ENCODE measurements at places on chromosomes 5 and 9.

DNA sequence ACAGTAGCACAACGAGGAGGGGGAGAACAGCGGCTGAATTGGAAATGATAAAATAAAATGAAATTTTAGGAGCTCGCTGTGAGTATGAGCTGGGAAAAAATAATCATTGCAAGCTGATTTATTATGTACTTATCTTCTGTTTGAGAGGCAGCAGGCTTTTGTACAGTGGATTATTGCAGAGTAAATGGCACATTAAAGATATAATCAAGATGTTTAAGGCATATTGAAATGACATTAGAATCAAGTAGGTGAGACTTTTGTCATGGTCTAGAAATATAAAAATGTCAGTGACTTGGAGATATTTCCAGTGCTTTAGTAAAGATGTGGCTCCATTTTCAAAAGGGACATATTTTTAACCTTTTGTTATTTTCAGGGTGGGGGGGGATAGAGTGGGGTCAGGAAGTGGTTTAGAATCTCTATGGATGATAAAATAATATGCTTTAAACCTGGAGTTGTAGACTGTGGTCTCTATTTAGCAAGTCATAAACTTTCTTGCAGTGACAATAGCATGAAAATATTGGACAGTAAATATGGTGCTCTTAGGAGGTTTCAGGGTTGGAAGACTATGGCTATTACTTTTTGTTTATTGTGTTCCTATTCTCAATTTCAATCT is 46.8 kb downstream of the PTTG1 start:
- no peak for DNase-seq

- no peak for DNase-seq
Measured at GRCh38 chr5:137847687-137848086, 20.0 kb upstream of the MYOT start.

GRCh38 chr9:37745970-37746369 is 7.6 kb upstream of the TRMT10B start:
- no peak for DNase-seq

- no peak for DNase-seq
Measured at GRCh38 chr9:21549890-21550289, 67.8 kb upstream of the IFNE start.

GRCh38 chr5:73486119-73486899 is 11.9 kb upstream of the BTF3 start:
- no peak for DNase-seq

GRCh38 chr5:170300361-170301013 is 2.9 kb upstream of the LCP2 start:
- no peak for DNase-seq

- DNase-seq = no peak
Measured at GRCh38 chr9:14057368-14058324, 256.3 kb downstream of the NFIB start.

DNA sequence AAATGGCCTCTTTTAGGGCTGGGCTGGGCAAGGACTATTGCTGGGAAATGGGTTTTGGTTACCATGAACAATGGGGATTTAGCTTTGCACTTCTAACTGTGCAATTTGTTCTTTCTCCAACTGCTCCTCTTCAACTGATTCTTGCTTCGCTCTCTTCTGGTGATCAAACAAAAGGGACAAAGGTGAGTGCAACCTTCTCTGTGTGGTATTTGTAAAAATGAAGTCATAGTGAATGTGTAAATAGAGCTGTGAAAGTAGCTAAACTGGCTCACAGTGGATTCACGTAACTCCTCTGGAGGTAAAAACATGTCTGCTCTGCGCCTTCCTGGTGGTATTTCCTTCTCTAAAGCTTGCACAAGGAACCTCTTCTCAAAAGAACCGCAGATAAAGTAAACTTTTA is 20.9 kb upstream of the SPINK14 start:
- no peak for DNase-seq

DNA sequence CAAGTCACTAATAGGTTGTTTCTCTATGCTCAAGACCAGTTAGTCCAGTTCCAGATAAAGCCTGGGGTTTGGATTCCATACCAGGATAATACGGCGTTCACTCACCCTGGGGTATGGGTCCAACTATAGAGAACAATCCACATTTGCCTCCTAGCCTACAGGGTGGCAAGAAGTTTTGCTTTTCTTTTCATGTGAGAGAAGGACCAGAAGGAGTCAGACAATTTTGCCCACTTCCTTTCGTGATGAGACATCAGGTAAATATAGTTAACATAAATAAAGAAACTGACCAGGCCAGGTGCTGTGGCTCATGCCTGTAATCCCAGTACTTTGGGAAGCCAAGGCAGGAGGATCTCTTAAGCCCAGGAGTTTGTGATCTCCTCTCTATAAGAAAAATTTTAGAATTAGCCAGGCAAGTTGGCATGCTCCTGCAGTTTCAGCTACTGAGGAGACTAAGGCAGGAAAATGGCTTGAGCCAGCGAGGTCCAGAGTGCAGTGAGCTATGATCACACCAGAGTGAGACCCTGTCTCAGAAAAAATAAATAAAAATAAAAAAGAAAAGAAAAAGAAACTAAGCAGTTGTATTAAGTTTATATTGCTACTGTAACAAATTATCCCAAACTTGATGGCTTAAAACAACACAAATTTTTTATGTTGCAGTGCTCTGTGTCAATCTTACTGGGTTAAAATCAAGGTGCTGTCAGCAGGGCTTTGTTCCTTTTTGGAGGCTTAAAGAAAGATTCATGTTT is 7.5 kb upstream of the REEP5 start:
- DNase-seq = no peak

DNA sequence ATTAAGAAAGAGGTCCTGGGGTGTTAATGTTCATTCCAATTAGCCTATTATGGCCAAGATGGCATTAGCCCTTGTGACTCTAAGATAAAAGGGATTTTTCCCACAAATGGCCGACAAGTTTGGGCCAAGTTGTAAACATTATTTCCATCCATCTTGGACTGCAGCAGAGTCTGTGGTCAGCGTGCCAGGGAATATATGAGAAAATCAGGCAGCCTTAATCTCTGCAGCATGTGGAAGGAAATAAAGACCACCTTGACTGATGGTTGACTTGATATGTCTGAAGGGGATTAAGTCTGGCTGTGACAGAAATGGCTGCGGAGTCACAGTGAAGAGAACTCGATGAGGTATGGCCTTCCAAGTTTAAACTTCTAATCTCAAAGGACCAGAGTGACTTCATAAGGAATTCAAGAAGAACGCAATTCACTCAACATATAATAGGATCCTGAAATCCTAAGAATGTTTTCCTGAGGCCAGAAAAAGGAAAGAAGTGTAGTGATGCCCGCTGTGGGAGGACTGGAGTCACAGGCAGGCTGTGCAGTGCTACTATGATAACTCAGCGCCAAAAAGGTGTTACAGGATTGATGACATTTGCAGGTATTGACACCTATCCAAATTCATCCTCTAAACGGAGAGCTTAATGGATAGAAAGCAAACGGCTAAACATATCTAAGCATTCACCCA is 287.1 kb downstream of the SEC61B start:
- no peak for DNase-seq

DNA sequence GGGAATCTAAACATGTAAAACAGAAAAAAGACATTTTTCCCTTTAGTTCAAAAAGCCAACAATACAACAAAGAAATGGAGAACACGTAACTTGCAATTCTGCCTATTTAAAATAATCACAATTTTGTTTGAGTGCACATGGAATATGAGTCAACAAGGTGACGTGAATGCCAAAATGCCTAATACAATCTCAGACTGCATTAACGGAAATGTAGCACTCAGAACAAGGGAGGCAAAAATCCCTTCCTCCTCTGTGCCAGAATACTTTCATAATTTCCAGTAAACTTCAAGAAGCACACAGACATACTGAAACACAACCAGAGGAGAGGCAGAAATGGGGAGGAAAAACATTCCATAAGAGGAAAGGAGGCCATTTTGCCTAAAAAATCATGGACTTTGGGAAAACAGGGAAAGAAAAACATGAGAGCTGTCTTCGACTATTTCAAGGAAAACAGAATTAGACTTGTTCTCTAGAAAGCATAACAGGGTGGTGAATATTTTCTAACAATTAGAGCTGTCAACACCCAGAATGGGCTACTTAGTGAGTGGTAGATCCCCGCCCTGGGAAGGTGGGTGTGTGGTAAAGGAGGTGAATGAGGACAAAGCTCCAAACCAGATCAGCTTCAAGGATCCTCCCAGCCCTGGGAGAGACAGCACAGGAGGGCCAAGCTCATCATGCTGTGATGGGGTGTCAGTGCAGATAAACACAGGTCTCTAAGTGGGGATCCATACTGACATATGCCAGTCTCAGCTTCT is 48.2 kb downstream of the ABCA1 start:
- DNase-seq = no peak

GRCh38 chr5:101435768-101436167 is 532.7 kb upstream of the ST8SIA4 start:
- DNase-seq = no peak

GRCh38 chr9:129484352-129485000 is 136.4 kb downstream of the C9orf50 start:
- no peak for DNase-seq

GRCh38 chr5:83919071-83920041 is 198.7 kb upstream of the HAPLN1 start:
- no peak for DNase-seq

- no peak for DNase-seq
Measured at GRCh38 chr5:170738840-170739239, 44.7 kb upstream of the GABRP start.

- no peak for DNase-seq
Measured at GRCh38 chr5:54616031-54616430, 98.5 kb downstream of the SNX18 start.

GRCh38 chr9:89508951-89509615 is 11.2 kb upstream of the SEMA4D start:
- no peak for DNase-seq

GRCh38 chr9:106795031-106795430 is 67.9 kb upstream of the ZNF462 start:
- no peak for DNase-seq

All from ACHN (cell line).